ENCODE measurements at places on chromosomes 1 and 21. TPM values are rescaled to one million over a fixed set of nuclear protein-coding genes. Genes with fewer than 3 reads are reported as not detected.
A peak's percentile ranks its signal among the peaks of the same experiment; 100 is the strongest.

DNA sequence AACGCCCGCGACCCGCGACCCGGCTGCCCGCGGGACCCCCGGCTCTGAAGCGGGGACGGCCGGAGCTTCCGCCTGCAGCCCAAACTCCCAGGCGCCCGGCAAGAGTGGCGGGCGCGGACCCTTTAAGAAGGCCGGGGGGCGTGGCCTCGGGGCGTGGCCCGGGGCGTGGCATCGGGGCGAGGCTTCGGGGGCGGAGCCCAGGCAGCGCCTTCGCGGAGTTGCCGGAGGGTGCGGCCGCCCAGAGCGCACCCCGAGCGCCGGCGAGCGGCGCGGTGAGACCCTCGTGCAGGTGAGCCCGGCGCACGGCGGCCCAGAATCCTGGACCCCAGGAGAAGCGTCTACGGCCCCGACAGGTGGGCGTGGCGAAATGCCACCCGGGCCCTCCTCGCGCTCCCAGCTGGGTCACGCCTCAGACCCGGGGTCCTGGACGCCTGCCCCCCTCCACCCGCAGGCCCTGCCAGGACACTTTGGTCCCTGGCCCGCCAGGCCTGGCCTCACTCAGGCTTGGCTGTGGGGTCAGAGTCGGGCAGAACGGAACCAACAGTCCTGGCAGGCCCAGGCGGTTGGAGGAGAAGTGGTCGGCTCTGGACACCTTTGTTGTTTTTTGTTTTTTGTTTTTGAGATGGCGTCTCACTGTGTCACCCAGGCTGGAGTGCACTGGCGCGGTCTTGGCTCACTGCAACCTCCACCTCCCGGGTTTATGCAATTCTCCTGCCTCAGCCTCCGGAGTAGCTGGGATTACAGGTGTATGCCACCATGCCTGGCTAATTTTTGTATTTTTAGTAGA lies 14.4 kb downstream of the RNF223 start:
- H3K27ac ChIP-seq: no peak overlapping the region
- peak overlapping the region; percentile 42 for H3K4me3 ChIP-seq
- DNase-seq: peak; percentile 51
- peaks cover 9% of the 10 kb centered on the region for H3K4me1 ChIP-seq

PRKAA2 gene
- 0.35 TPM for total RNA-seq

IVL gene
- total RNA-seq: not detected

COL6A1 gene
- total RNA-seq: 334 TPM

GRCh38 chr1:79460773-79461436 lies 454.4 kb upstream of the ADGRL4 start:
- H3K27me3 ChIP-seq: peaks cover 4% of the 10 kb centered on the region
- H3K4me3 ChIP-seq: no peak overlapping the region
- no peaks in the 10 kb centered on the region for H3K4me1 ChIP-seq
- no peak for DNase-seq
- no peaks in the 10 kb centered on the region for H3K36me3 ChIP-seq

- H3K27me3 ChIP-seq: no peaks in the 10 kb centered on the region
- H3K4me3 ChIP-seq: no peak overlapping the region
- no peak for DNase-seq
Measured at GRCh38 chr1:165010418-165011070, 346.0 kb downstream of the LMX1A start.
